ENCODE measurements at places on chromosomes 3 and 15.

GRCh38 chr15:58441376-58442070 is 9.7 kb downstream of the LIPC start:
- no peak for DNase-seq

GRCh38 chr3:176554791-176555654 is 642.3 kb downstream of the TBL1XR1 start:
- DNase-seq: no peak

DNA sequence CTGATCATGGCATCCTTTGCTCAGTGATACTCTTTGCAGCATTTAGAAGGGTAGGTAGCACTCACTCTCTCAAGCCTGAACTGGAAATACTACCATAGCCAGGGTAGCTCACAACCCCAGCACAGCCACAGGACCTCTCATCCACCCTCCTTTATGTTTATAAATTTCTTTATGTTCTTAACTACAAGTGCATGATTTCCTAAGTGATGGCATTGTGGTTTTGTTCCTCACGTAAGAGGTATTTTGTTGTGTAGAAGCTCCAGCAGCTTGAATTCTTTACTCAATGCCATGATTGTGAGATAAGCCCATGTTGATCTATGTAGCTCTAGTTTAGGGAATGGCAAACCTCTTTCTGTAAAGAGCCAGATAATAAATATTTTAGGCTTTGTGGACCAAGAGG is 7.9 kb upstream of the RTP3 start:
- DNase-seq: no peak

- no peak for DNase-seq
These were observed 117.7 kb downstream of the GOLIM4 start for GRCh38 chr3:167978071-167978470.

GRCh38 chr3:40523781-40524180 is 979 bp upstream of the ZNF621 start:
- no peak for DNase-seq

GRCh38 chr3:59381282-59381681 is 331.5 kb upstream of the CFAP20DC start:
- peak; percentile 44 for DNase-seq

DNA sequence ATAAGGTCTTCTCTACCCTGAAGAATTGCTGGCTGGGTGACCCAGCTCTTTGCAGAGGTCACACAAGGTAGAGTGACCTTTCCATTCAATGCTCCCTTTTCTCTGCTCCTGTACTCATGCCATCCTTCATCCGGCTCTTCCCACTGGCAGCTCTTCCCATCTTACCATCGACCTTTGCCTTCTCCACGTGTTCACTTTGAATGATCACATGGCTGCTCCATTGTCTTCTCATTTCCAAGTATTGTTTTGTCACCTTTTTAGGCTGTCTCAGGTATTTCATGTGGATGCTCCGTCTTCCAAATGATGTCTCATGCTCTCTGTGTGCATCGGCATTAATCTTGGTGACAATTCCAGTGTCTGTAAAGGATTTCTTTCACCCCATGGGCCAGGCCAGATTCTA is 76.6 kb upstream of the ONECUT1 start:
- DNase-seq: no peak

GRCh38 chr3:136957751-136958288 is at the start of gene IL20RB:
Gene IL20RB (plus strand): TSS chr3:136957983. CDS start chr3:136958114, 131 bp downstream.
- no peak for DNase-seq

DNA sequence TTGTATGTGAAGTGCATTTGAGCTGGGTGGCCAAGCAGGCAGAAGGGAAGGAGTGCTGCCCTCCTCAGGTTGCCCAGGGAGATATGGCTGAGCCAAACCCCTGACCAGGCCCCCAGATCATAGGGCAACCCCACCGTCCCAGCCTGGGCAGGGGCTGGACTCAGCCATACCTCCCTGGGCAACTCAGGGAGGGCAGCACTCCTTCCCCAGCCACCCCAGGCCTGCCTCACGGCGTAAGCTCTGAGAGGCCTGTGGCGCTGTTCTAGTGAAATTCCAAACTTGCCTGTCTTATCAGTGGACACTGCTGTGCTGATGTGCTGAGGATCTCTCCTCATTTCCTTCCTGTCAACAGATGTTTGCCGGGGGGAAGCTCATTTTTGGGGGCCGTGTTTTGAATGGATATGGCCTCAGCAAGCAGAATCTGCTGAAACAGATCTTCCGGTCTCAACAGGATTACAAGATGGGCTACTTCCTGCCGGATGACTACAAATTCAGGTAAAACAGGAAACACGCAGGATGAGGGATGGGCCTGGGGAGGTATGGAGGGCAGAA is 57.6 kb upstream of the FGD5 start:
- DNase-seq: no peak

DNA sequence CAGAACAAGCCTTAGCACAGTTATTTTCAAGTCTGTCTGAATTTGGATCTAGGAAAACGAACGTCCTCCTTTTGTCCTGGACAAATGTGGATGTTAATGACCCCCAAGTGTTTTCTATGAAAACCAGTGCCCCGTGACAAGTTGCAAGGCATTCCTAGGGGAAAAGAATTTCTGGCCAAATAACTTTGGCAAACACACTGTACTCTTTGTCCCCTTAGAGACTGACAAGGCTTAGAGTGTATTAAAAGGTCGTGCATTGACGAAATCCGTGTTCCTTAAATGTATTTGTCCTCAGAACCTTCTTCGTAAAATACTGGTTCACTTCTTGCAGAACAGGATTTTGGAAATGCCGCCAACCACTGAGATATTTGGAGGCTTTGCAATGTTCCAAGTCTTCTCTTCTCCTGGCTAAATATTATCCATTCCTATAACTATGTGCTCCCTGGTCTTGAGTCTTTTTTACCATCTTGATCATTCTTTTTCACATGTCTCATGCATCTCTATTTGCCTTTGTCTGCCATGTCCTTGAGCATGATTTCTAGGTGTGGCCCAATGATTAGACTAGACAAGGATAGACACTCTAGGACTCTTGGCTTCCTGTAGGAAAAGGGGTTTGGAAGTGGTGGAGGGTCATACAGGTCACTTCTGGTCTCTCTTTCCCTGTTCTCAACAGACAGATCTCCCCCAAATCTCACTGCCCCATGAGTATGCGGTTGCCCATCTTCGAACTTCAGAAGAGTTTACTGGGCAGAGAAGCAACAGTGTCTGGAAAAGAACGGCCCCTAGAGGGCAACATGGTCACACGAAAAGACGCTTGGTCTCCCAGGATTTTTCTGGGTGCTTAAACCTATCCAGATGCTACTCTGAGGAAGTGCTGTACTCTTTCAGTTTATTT is 117.5 kb downstream of the EDEM1 start:
- peak; percentile 9 for DNase-seq

DNA sequence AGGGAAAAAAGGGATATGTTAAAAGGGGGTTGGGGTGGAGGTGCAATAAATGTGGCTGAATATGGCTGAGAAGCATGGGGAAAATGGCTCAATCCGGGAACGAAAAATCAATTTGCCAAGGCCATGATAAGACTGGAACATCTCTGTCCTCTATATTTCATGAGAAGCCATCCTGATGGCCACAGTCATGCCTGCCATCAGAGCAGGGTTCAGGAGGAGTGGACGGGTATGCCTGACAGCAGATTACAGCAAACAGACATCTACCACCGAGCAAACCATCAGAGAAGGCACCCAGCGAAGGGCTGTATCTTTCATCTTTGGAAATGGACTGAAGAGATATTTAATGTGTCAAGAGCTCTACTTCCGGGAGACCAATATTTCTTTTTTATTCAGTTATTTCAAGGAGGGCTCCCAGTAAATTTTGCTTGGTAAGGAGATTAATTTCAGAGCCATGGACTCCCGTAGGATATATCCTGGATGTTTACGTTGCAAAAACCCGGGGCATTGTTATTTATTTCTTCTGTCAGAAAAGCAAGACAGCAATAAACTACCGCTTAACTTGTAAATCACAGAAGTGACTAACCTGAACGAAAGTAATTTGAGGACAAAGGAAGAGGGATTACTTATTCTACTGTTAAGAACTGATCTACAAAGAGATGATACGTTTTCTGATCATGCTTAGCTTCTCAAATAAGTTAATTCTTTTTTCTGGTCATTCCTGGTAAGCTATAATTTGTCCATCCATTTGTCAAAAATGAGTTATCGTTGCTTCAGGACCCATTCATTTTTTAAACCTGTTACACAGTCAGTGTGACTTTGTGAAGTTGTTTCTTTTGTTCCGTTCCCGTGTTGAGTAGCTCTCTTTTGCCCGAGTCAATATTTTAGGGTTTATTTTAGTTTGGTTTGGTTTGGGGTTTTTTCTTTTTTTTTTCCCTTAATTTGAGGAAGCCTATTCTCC is 80.6 kb upstream of the CHD2 start:
- DNase-seq: no peak

DNA sequence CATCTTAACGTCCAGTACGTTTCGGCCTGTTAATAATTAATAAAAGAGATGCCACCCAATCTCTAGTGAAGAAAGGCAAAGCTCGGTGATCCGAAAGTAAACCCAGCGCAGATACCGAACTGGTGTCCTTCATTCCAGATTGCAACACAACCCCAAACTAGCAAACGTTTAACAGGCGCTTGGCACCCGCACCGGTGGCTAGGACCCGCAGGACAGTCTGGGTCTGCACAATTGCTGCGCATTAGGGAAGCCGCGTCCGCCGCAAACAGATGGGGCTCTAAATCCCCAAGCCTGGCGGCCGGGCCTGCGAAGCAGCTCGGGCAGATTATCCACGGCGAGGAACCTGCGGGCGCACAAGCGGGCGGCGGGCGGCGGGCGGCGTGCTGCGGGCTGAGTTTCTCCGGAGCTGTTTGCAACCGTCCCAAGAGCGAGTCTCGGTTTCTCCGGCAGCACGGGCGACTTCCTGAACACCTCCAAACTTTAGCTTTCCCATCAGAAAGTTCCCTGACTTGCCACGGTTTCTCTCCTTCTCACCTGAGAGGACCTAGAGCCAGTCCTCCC is 112.1 kb upstream of the ICE2 start:
- DNase-seq: peak; percentile 50

DNA sequence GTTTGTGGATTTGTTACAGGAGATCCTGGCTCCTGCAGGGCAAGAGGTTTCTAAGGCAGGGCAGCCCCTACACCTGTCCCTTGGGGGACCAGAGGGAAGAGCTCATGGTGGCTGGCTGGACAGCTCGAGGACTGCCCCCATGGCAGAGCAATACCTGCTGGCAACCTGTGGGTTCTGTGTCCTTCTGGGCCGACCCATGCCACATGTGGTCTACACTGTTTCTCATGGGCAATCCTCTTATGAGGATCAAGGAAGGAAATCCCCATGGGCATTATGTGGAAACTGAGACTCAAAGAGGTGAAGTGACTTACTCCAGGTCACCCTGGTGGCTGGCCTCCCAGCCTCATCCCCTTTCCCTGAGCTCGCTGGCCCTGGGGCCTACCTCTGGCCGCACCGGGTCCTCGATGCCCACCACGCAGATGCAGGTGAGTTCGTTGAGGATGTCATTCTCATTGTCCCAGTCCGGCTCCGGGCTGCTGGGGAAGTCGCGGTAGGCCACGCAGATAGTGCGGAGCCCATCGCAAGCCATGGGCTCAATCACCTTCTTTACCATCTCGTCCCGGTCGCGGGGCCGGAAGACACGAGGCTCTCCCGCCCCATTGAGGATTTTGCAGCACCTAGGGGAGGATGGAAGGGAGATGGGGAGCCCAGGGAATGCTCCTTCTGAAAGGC is 37.5 kb upstream of the SEC13 start:
- no peak for DNase-seq

DNA sequence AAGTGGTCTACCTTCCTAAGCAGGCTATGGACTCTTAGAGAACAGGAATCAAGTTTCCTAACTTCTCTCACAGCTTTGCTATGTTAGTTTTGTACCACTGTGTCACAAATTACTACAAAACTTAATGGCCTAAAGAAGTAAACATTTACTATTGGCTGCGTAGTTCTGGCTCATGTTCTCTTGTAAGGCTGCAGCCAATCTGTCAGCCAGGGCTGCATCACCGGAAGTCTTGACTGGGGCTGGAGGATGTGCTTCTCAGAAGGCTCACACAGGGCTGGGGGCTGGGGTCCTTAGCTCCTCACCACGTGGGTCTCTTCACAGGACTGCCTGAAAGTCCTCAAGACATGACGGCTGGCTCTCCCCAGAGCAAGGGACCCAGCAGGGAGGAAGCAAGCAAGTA is 15.5 kb downstream of the STIMATE start:
- no peak for DNase-seq

- no peak for DNase-seq
These were observed 121.6 kb upstream of the EIF1B start for GRCh38 chr3:40187945-40188344.

GRCh38 chr3:5011555-5012256 is 32.5 kb downstream of the BHLHE40 start:
- DNase-seq: peak; percentile 89

DNA sequence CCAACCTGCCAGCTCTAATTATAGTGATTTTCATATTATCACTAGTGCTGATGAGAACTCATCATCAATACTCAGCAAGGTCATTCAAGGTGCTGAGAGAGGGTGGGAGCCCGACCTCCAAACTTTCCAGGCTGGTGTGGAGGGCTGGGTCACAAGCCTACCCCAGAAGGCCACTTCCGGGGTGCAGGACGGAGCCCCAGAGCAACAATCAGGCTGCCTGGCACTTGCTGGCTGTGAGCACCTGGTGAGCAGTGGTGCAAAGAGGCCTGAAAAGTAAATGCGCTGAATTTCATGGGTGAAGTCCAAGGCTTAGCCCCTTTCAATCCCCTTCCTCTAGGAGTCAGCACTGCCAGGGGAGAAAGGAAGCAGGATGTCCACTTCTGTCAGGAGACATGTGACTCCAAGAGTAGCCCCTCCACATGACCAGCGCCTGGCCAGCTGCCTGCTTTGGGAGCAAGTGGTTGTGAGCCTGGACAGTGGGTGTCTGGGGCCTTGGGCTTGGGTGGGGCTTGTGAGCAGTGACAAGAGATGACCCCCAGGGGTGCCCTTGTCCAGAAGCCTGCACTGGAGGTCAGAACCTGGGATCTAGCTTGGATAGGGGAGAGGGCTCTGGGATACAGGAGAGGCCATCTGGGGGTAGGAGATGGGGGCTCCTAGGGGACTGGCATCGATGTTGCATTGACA is 165.0 kb upstream of the TLE3 start:
- DNase-seq: no peak

GRCh38 chr3:27730774-27731659 is 8.9 kb upstream of the EOMES start:
- DNase-seq: no peak

- DNase-seq: no peak
These were observed 274.4 kb downstream of the PLCL2 start for GRCh38 chr3:17158941-17159682.

DNA sequence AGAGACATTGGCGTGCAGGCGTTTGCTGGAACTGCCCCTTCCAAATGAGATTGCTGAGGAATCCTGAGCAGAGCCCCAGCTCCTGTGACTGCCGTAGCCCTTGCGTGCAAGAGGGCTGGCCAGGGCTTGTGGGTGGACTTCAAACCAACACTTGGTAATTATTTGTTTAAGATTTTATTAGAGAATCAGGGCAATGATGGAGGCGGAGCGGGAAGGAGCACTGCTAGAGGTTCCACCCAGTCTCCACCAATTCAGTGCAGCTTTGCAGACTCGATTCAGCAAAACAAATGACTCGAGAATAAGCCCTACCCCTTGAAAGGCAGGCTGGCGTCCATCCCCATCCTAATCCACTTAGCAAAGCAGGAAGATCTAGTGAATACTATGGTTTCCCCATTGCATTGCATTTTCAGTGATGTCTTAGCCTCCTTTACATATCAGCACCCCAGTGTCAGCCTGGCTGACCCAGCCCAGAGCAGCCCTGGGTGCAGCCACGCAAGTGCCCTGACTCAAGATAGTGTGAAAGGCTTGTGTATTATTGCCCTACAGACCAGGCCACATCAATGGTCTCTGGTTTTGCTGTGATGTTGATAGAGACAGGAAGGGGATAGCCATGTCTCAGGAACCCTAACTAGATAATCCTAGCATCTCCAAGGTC is 26.0 kb downstream of the GLDN start:
- no peak for DNase-seq

All from GM06990 (cell line).